ENCODE measurements at places on chromosomes 11 and 22. TPM values are rescaled to one million over a fixed set of nuclear protein-coding genes. Genes with fewer than 3 reads are reported as not detected.

Gene RBMXL2
- not detected for total RNA-seq

Gene OR5M8
- total RNA-seq = not detected

Gene MS4A1
- not detected for total RNA-seq

Gene TOB2
- 19.7 TPM for total RNA-seq

Gene MMP1
- total RNA-seq = 3.5 TPM

Gene LSP1
- 0.23 TPM for total RNA-seq

Gene PARVG
- total RNA-seq = not detected

Gene TMEM191C
- total RNA-seq = 1.5 TPM

Gene FJX1
- total RNA-seq = 76.9 TPM

Gene UBQLNL
- total RNA-seq = not detected

Gene UPK3A
- total RNA-seq = not detected

Gene OMP
- 3.3 TPM for total RNA-seq

Gene HDAC10
- total RNA-seq = 26.7 TPM

Gene RIBC2
- total RNA-seq = 0.46 TPM

Gene RAB3IL1
- total RNA-seq = not detected

Gene PPARA
- 2.5 TPM for total RNA-seq
